Daoy (cell line): ENCODE measurements at places on chromosomes 13 and 19. TPM values are rescaled to one million over a fixed set of nuclear protein-coding genes. Genes with fewer than 3 reads are reported as not detected.

Gene ZNF682
- 4.7 and 26.5 TPM in 2 replicates for total RNA-seq

Gene LHB
- 0.60 and 4.0 TPM in 2 replicates for total RNA-seq

Gene OR7G1
- total RNA-seq: not detected in 2 replicates

Gene ARHGAP45
- 4.3 and 11.6 TPM in 2 replicates for total RNA-seq

Gene LCP1
- total RNA-seq: 7.9 and 16.5 TPM in 2 replicates

Gene ZNF222
- total RNA-seq: 4.3 and 5.5 TPM in 2 replicates

Gene RFX1
- total RNA-seq: 1.3 and 1.4 TPM in 2 replicates

Gene IL11
- total RNA-seq: 56.5 and 60.4 TPM in 2 replicates

Gene BCKDHA
- 37.2 and 41.4 TPM in 2 replicates for total RNA-seq

Gene INSL3
- not detected in 2 replicates for total RNA-seq

Gene TMEM221
- total RNA-seq: not detected in 2 replicates

Gene IL4I1
- 9.1 and 9.3 TPM in 2 replicates for total RNA-seq

Gene ZNF837
- total RNA-seq: 4.2 and 5.0 TPM in 2 replicates

Gene CGB3
- total RNA-seq: 5.3 and 11.9 TPM in 2 replicates

Gene B3GNT8
- 0.06 TPM in 1 of 2 replicates, not detected in the other for total RNA-seq

Gene ZNF439
- 2.9 and 4.8 TPM in 2 replicates for total RNA-seq

Gene MEIS3
- 0.63 and 2.9 TPM in 2 replicates for total RNA-seq

Gene KLK7
- total RNA-seq: not detected in 2 replicates

Gene ADGRE1
- total RNA-seq: 11.5 and 15.8 TPM in 2 replicates

Gene KLK14
- total RNA-seq: not detected in 2 replicates

Gene FAM83E
- not detected in 2 replicates for total RNA-seq

Gene PSG3
- total RNA-seq: not detected in 2 replicates

Gene CCDC169
- total RNA-seq: 1.3 and 5.6 TPM in 2 replicates

Gene MAP4K1
- 0.11 TPM in 1 of 2 replicates, not detected in the other for total RNA-seq

Gene CCDC194
- total RNA-seq: 0.69 TPM in 1 of 2 replicates, not detected in the other

Gene ZNF792
- total RNA-seq: 1.8 and 1.9 TPM in 2 replicates

Gene SCN1B
- 2.9 and 6.6 TPM in 2 replicates for total RNA-seq

Gene ATF5
- total RNA-seq: 8.9 and 17.4 TPM in 2 replicates

Gene ZNF90
- 2.1 and 2.4 TPM in 2 replicates for total RNA-seq

Gene ZIM2
- 2.5 and 4.8 TPM in 2 replicates for total RNA-seq

Gene PIBF1
- 12.3 and 21.0 TPM in 2 replicates for total RNA-seq

Gene IGFL4
- not detected in 2 replicates for total RNA-seq

Gene MTUS2
- total RNA-seq: under 0.01 and 0.21 TPM in 2 replicates

Gene TSSK6
- total RNA-seq: 1.8 and 3.1 TPM in 2 replicates

Gene ERICH4
- not detected in 2 replicates for total RNA-seq

Gene KCNJ14
- total RNA-seq: 1.8 and 3.8 TPM in 2 replicates

Gene PHLDB3
- 7.8 and 17.6 TPM in 2 replicates for total RNA-seq

Gene PRODH2
- not detected in 2 replicates for total RNA-seq

Gene OR7D2
- not detected in 2 replicates for total RNA-seq

Gene ZNF540
- not detected in 2 replicates for total RNA-seq

Gene LRRC63
- 0.11 TPM in 1 of 2 replicates, not detected in the other for total RNA-seq

Gene ANKRD24
- total RNA-seq: 0.34 and 0.74 TPM in 2 replicates

Gene LILRA1
- not detected in 2 replicates for total RNA-seq

Gene OR4F17
- total RNA-seq: not detected in 2 replicates

Gene PTPRH
- total RNA-seq: 4.1 and 8.6 TPM in 2 replicates

Gene HCST
- not detected in 2 replicates for total RNA-seq

Gene CBY2
- total RNA-seq: not detected in 2 replicates

Gene SIGLEC10
- total RNA-seq: not detected in 2 replicates

Gene TGFBR3L
- total RNA-seq: 7.1 TPM in 1 of 2 replicates, not detected in the other

Gene GJA3
- 0.89 and 1.4 TPM in 2 replicates for total RNA-seq

Gene GPC6
- total RNA-seq: 1.1 and 1.7 TPM in 2 replicates
